ENCODE measurements at places on chromosomes 3 and 15.

GRCh38 chr3:31106204-31106603 lies 211.7 kb upstream of the GADL1 start:
- DNase-seq, result no peak

- no peak for DNase-seq
These were observed 11.4 kb downstream of the DET1 start for GRCh38 chr15:88535100-88535499.

DNA sequence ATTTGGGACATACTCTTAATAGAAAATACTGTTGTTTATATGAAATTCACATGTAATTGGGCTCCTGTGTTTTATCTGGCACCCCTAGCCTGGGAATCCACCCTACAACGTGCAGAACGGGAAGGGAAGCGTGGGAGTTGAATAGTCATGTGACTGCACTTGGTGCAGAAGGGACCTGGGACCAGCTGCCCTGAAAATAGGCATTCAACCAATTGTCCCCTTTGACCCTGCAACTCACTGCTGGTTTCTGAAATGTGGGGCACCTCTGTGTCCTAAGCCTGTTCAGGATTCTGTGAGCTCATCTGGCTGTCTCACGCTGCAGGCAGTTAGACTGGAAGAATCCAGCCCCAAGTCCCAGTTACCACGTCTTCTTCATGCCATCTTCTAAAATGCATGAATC lies 79.7 kb downstream of the CACNA2D3 start:
- DNase-seq, result no peak

GRCh38 chr3:149443545-149443912 lies 31.0 kb upstream of the TM4SF4 start:
- no peak for DNase-seq

- no peak for DNase-seq
These were observed 487.5 kb upstream of the WNT5A start for GRCh38 chr3:55974421-55975165.

DNA sequence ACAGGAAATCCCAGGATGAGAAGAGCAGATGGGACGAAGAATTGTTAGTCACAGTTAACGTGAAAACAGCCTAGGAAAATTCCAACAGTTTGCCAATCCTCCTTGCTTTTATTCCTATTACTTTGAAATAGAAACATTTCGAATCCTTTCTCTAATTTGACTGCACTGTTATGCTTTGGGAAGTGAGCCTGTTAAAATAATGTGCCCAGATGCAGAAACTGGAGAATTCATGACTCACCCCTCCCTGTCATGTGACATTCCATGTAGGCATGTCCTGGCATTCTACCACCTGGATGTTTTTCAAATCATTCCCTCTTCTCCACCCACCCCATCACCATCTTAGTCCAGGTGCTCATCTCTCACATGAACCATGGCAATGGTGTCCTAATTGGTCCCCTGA lies 107.3 kb downstream of the MINAR1 start:
- DNase-seq, result no peak

DNA sequence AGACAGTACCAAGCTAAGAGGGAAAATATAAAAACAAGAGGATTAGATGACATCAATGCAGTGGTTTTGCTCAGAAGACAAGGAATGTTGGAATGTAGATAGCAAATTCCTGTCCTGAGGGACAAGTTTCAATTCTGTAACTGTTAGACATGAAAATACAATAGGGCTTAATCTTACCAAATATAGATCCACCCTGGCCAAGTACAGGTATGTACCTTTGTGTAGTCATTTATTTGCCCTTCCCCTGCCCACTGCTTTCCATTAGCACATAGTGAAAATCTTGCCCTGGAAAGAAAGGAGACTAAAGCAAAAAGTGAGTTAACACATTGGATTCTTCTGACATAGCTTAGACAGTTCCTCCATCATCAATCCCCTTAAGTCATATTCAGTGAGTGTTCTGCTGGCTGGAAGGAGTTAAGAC lies 389.0 kb upstream of the THBS1 start:
- DNase-seq, result no peak
